Smooth muscle cell of the brain vasculature (primary cell): ENCODE measurements at places on chromosomes 7 and 10.

GRCh38 chr7:135933509-135934188, 43.5 kb downstream of the MTPN start:
- DNase-seq, result no peak

- DNase-seq, result no peak
These were observed 232.2 kb upstream of the CTBP2 start for GRCh38 chr10:125392609-125393008.

DNA sequence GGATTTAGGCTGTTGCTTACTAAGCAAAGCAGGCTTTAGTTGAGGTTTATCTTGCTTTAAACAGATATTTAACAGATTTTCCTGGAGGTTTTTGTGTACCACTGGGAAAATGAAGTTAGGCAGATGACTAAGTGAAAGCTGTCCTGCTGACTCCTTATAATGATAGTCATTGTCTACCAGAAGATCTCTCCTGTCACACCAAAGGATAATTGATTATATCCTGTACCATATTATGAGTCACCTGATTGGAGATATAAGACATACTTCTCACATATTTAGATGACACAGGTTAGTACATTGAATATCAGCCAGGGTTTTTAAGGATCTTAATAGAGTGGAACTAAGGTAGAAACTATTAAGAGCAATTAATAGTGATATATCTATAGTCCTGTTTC, 68.4 kb downstream of the PTEN start:
- DNase-seq, result no peak

GRCh38 chr7:102415685-102416225, 17.6 kb upstream of the ORAI2 start:
- no peak for DNase-seq

DNA sequence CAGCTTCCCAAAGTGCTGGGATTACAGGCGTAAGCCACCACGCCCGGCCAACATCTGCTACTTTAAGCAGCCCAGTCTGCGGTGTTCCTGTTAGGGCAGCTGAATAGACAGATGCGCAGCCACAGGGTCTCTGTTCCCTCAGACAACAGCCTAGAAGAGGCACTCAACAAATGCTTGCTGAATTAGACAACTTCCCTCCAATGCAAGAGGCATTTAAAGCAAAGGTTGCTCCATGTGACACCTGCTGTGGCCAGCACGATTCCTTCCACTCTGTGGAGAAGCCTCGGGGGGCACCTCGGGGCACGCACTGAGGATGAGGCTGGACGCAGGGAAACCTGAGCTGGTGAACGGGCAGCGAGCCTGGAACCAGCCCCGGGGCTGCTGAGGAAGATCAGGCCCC, 237.8 kb downstream of the MAD1L1 start:
- DNase-seq, result no peak

- DNase-seq, result no peak
These were observed 32.8 kb upstream of the PHF14 start for GRCh38 chr7:10940704-10941355.

- DNase-seq, result no peak
These were observed 60.9 kb downstream of the BAMBI start for GRCh38 chr10:28738200-28738599.

GRCh38 chr7:152869677-152870051, 110.1 kb downstream of the ACTR3B start:
- no peak for DNase-seq

DNA sequence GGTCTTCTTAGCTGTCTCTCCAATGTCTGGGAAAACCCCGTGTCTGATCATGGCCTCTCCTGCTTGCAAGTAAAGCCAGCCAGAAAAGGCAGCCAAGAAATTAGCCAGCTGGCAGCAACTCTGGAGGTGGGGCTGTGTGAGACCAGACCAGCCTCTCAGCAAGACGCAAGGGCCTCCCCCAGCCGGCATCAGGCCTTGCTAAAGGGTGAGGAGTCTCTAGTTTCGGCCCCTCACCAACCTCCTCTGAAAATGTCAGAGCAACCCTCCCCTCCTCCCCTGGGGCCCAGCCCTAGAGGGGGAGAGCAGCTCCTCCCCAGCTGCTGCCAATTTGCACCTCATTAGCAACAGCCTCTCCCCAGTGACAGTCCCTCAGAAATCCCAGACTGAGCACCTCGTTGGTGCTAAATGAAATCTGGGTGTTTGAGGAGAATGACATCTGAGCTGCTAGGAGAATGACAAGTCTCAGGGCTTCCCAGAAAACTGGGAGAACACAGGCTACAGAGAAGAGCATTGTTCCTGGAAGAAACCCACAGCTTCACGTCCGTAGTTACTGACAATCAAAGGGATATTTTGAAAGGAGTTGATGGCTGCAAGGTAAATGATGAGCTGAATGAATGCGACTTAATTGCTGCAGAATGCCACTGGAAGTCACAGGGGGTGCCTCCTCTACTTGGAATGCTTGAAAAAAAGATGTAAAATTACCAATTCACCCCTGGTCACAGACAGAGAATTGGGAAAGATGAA, 25.9 kb downstream of the DGKI start:
- no peak for DNase-seq

DNA sequence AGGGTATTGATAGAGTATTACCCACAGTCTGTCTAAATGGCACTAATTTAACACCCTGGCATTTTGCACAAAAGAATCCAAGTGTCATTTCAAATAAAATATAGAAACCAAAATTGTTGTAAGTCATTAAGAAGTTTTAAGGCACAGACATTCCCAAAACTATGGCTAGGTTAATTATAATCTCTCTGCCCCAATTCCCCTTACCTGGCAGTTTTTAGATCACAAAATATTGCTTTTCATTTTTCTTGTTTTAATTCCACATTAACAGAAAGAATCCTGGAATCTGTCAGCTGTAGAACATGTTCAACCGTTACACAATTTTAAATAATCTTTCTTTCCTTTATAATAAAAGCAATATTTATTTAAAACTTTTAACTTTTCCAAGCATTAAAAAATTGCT, 56.1 kb upstream of the PALS2 start:
- no peak for DNase-seq

- DNase-seq, result no peak
These were observed 187.1 kb downstream of the CREB5 start for GRCh38 chr7:28599411-28599810.

- DNase-seq, result no peak
These were observed 3.7 kb upstream of the DPYSL4 start for GRCh38 chr10:132183046-132183445.

- no peak for DNase-seq
These were observed 193.9 kb upstream of the PPP2R2D start for GRCh38 chr10:131706952-131707351.

GRCh38 chr7:151018421-151019129, 5.7 kb downstream of the ATG9B start:
- no peak for DNase-seq

- DNase-seq, result no peak
These were observed 123.0 kb downstream of the GRK5 start for GRCh38 chr10:119330342-119330741.

DNA sequence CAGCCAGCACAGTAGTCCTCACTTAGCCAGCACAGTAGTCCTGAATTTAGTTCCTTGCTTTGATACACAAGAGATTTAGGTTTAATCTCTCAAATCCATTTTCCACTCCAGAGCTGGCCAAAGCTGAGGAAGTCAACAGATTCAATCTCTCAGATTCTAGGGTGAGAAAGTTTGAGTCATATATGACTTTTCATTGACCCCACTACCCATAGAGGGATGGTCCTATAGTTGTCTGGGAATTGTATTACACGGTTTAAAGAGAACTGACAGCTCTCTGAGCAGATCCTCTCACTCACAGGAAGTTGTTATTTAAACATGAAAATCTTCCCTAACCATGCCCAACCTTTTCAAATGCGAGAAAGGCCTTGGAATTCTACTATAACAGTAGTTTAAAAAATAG, 641.8 kb upstream of the SEMA3D start:
- DNase-seq, result no peak
